ENCODE measurements at places on chromosomes 11 and 22.

GRCh38 chr11:70089631-70090030 is 11.5 kb downstream of the ANO1 start:
- no peak for DNase-seq

- no peak for DNase-seq
Observed at GRCh38 chr11:29734287-29734686, 282.5 kb downstream of the KCNA4 start.

- no peak for DNase-seq
Observed at GRCh38 chr22:38162881-38163843, 18.5 kb downstream of the PLA2G6 start.

GRCh38 chr11:65927904-65928397 is 8.7 kb downstream of the DRAP1 start:
- DNase-seq = peak; percentile 81

DNA sequence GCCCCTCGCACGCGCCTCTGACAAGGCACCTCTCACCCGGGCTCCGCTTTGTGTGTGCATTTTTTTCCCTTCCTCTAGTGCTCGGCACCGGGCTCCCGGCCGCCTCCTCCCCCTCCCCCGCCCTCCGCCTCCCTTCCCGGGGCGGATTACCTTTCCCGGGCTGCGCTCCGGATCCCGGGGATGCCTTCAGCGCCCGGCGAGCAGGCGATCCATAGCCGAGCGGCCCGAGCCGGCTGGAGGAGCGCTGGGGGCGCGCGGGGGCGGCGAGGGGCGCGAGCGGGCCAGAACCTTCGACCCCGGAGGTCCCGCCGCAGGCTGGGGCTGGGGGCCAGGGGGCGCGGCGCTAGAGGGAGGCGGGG is 282 bp downstream of the MPPED2 start:
- DNase-seq = no peak

DNA sequence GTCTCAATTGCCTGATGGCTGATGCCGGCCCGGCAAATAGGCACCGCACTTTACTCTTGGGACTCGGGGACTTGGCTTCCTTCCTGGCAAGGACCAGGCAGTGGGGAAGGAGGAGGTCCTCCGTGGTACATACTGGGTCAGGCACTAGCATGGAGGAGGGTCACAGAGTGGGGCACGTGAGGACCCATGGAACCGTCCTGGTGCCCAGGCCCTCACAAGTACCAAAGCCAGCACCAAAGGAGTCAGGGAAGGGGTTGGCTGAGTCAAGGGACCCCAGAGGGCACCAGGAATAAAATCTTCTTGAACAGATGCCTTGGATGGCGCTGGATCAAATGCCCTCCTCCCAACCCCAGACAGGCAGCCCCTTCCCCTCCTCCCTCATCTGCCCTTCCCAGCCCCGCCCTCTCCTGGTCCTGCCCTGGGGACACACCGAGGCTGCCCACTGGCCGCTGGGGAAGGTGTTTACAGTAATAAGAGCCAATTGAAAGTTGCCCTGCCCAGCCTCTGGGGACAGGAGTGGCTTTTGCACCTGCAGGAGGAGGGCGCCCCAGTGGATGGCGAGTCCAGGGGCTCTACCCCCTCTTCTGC is 5.6 kb upstream of the CARNS1 start:
- DNase-seq = no peak

DNA sequence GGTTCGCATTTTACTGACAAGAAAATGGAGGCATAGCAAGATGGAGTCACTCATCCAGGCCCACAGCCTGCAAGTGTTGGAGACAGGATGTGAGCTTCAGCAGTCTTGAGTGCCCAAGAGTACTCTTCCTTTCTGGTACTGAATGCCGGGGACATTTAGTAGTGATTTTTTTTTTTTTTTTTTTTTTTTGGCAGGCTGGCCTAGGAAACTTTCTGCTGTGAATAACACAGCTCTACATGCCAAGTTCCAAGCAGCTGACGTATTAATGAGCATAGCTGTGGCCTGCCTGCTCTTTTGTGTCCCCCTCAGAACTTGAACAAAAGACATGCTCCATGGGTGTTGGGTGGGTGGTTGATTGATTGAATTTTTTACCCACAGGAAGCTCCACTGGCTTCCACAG is 195.5 kb upstream of the CADM1 start:
- DNase-seq = no peak

GRCh38 chr11:22780952-22781593 is 48.5 kb downstream of the SVIP start:
- no peak for DNase-seq

GRCh38 chr11:18669711-18670110 is 28.9 kb upstream of the TMEM86A start:
- DNase-seq = no peak

DNA sequence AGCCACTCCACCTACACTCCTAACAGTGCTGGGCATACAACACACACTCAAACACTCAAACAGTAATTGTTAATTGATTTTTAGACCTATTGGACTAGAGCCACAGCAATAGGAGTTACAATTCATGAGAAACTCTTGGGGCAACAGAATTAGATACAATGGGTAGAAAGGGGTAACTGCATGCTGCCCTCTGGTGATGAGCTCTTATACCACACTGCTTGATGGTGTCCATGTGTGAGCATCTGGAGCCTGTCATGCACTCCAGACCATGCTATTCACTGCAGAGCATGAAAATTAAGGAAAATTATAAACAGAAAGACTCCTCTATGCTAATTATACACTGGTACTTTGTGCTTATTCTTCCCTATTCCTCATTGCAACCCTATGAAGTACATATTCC is 975.5 kb upstream of the CCDC90B start:
- no peak for DNase-seq

GRCh38 chr11:20010851-20011225 is 149.4 kb downstream of the DBX1 start:
- no peak for DNase-seq

DNA sequence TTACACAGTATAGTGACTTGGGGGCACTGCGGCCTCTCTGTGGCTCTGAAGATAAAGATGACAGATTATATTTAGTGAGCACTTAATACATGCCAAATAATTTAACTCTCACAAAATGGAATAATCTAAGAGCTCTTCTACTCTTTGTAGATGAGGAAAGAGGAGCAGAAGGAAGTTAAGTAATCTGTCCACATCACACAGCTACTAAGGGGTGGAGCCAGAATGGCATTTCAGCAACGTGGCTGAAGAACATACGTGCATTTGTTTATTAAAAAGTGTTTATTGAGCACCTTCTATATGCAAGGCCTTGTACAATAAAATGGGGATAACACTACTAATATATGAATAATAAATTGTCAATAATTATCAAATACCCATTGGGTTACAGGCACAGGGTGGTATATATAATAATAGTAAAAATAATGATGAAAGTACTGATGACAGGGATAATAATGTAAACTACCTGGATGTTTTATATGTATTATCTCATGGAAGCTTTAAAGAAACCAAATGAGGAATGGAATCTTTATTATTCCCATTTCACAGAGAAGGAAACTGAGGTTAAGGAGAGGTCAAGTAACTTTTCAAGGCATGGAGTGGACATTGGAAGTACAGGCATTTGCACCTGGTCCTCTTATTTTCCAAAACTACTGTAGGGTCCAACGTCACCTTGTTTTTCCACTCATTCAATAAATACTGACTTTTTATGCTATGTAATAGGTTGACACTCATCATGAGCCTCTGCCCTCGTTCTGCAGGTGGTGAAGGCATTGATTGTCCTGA is 38.0 kb upstream of the IL17RA start:
- DNase-seq = no peak
